ENCODE measurements at places on chromosomes 1 and 21. TPM values are rescaled to one million over a fixed set of nuclear protein-coding genes. Genes with fewer than 3 reads are reported as not detected.

GRCh38 chr1:232571523-232571922, 58.4 kb downstream of the SIPA1L2 start:
- DNase-seq = no peak

- no peak for DNase-seq
Measured at GRCh38 chr21:16309250-16309971, 579.6 kb downstream of the USP25 start.

GRCh38 chr1:172513479-172513878, 19.5 kb upstream of the SUCO start:
- DNase-seq = no peak

DNA sequence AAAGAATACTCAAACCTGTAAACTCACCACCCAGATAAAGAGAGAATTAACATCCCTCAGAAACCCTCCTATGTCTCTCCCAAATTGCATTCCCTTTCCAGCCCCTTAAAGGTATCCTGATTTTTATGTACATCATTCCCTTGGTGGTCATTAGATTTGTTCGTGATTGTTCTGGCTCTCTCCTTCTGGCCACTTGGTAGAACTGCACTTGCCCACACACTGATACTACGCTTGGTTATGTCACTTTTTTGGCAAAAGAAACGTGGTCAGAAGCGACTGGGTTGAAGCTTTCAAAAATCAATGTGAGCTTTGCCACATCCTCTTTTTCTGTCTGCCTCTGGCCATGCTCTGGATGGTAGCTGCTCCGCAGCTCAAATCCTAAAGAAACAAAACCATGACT, 76.3 kb downstream of the KRTAP19-8 start:
- no peak for DNase-seq

GRCh38 chr1:182794676-182795201, 5.2 kb downstream of the NPL start:
- no peak for DNase-seq

- peak; percentile 4 for DNase-seq
Measured at GRCh38 chr1:11273595-11274234, 717 bp downstream of the UBIAD1 start.

DNA sequence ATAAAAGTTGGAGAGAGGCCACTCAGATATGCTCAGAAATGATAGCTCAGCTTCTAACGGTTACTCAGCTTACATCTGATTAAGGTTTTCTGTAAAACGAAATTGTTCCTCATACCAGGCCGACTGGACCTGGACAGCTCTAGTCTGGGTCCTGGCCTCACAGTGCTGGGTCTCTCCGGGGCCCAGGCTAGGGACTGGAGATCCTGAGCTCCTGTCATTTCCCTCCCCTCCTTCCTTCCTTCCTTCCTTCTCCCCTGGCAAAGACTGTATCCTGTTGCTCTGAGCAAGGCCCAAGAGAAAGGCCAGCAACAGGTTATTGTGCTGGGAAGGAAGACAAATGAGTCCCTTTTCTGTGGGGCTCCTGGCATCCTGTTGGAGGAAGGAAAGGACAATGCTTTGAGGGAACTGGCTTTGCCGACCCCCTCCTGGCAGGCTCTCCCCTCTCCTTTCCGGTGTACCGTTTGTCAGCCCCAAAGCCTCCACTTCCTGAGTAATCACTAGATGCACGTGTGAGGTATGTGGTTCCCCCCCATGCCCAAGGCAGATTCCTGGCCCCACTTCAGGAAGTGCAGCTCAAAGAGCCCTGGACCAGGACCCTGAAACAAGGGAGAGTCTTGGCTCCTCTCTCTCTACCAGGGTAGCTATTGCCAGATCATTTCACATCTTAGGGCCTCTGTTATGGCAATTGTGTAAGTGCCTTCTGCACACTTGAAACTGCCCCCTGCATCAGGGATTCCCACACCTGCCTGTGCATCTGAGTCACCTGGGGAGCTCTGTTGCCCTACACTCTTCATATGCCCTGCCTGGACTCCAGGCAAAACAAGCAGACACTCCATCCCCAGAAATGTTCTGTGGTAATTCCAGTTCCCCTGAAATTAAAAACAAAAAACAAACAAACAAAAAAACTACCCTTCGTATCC, 212.7 kb upstream of the FGGY start:
- DNase-seq = no peak

DNA sequence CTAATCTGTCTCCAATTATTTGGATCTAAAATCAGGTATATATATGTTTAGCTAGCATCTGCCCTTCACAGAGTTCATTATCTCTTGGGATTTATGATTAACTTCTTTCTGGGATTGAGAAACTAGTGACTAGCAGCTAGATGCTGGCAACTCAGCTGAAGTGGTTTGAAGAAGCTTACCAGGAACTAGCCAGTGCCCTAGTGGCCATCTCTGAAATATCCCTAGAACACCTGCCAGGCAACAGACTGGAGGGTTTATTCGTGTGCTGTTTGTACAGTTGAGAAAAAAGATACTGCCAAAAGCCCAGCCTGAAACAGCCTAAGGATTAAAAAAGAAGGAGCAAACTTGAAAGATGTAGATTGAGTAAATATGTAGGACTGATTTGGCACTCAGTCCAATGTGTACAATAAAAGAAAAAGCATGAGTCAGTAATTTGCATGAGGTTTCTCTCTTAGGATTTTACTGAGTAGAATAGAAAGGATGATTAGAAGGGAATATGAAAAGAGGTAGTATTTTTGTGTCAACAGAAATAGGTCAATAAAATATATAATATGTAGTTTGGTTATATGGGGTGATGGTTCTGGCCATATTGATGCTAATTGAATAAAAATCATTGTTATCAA, 1144.6 kb upstream of the ADGRL2 start:
- peak; percentile 56 for DNase-seq

DNA sequence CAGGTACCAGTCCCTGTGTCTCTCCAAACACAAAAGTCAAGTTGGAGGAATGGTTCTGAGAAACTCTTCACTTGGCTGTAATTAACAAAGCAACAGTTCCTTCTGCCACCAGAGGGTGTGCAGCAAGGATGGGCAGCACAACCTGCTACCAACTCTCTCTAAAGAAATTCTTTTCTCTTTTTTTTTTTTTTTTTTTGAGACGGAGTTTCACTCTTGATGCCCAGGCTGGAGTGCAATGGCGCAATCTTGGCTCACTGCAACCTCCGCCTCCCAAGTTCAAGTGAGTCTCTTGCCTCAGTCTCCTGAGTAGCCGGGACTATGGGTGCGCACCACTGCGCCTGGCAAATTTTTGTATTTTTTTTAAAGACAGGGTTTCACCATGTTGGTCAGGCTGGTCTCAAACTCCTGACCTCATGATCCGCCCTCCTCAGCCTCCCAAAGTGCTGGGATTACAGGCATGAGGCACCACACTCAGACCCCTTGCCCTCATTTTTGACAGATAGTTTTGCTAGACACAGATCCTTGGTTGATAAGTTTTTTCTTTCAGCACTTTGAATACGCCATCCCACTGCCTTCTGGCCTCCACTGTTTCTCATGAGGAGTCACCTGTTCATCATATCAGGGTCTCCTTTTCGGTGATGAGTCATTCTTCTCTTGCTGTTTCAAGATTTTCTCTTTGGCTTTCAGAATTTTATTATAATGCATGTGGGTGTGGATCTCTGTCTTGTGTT, 12.1 kb upstream of the DEGS1 start:
- no peak for DNase-seq

GRCh38 chr1:169484683-169485430, 887 bp downstream of the SLC19A2 start:
- no peak for DNase-seq

- no peak for DNase-seq
Measured at GRCh38 chr1:163162381-163162914, 40.3 kb downstream of the RGS5 start.

DNA sequence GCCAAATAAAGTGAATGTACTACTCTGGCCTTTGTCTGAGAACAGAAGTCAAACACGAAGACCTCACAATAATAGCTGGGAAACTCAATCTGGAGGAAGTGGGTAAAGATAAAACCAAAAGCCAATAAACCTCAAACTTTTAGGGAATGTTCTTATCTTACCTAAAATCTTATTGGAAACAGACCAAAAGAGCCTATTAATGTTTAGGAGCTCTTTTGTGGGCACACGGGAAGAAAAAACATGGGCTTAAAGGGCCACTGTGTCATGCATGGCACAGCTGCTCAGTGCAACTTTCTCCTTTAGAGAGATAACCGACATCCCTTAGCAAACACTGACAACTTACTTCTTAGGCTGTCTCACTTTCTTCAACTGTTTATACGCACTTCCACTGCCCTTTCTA, 16.1 kb downstream of the EIF2B3 start:
- no peak for DNase-seq

DNA sequence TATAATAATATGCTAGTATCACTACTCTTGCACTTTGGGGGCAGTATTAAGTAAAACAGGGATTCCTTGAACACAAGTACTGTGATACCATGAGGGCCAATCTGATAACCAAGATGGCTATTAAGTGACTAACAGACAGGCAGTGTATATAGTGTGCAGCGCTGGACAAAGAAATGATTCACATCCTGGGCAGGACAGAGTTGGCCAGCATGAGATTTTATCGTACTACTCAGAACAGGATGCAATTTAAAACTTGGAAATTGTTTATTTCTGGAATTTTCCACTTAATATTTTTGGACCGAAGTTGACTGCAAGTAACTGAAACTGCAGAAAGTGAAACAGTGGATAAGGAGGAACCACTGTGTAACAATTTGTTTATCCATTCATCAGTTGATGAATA, 74.6 kb downstream of the DNTTIP2 start:
- no peak for DNase-seq

GRCh38 chr1:211928290-211928801, 97.8 kb upstream of the LPGAT1 start:
- DNase-seq = no peak

DNA sequence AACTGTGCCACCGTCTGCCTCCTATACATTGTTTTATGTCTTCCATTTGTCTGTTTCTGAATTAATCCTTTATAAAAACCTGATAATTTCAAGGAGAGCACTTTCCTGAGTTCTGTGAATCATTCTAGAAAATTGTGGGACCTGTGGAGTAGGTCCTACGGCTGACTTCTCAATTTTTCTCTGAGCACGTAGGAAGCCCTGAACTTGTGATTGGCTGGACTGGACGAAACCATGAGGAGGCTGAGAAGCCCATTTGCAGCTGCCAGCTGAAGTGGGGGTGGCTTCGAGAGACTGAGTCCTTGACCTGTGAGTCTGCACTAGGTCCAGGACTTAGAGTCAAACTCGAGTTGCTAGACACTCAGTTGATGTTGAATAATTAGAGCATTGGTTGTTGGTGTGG, 277.1 kb upstream of the NCAM2 start:
- no peak for DNase-seq

DNA sequence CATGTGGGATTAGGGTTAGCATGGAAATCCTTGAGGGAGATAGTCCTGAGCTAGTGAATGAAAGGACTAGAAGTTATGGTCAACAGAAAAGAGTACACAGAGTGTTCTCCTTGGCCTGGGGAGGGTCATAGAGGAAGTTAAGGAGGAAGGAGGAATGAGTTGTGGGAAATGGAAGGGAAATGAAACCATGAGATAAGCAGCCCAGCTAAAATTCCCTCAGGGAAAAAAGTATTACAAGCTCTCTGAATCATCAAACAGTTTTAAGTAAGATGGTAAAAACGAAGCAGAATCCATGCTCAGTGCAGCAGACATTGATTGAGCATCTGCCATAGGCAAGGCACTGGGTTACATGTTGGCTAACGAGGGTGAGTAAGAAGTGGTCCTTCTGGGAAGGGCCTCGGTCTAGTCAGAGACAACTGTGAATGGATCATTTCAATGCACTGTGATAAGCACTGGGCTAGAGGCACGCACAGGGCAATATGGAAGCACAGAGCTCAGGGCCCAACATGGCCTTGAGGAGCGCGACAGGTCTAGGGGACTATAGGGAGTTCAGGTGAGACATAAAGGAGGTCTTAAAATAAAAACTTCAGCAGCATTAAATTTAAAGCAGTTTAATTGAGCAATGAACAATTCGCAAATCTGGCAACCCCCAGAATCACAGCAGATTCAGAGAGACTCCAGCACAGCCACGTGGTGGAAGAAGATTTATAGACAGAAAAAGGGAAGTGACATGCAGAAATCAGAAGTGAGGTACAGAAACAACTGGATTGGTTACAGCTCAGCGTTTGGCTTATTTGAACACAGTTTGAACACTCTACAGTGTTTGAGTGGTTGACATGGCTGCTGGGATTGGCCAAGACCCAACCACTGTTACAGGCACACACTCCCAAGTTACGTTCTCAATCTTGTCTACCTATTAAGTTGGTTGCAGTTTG, 219.5 kb downstream of the HLX start:
- no peak for DNase-seq

DNA sequence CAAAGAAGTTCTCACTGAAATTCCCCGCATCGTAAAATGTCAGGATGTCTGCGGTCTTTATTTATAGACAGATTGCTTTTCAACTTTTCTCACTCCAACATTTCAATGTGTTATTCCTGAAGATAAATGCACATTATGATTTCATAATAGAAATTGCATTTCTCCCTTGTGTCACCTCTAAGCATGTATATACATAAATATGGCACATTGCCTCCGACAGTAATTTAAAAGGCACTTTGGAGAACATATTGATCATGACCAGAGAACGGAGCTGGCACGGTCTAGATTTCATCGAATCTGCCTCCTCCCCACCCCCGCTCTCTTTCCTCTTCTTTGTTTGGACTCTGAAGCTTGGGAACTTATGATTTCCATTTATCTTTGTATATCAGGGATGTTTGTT, 54.9 kb upstream of the IGSF21 start:
- DNase-seq = no peak

DNA sequence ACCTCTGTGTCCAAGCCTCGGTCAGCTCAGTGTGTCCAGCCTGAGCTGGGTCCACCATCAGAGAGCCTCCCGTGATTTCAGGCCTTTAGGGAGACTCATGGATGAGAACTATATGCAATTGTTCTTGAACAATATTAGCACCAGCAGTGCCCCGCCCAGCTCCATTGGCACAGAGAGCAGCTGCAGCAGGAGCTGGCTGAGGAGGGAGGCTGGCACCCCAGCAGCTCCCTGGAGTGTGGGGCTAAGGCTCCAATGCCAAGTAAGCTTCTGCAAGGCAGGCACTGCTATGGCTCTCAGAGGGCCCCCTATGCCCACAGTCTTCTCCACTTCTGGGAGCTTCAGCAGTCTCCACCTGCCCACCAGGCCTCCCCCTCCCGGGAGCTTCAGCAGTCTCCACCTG, 593.3 kb downstream of the MATN1 start:
- no peak for DNase-seq

GRCh38 chr1:192436441-192437078, 119.8 kb downstream of the RGS21 start:
- DNase-seq = no peak

- DNase-seq = no peak
Measured at GRCh38 chr1:183472488-183473216, at the start of gene SMG7. TSS of gene SMG7 (plus strand) at chr1:183472499. CDS start at chr1:183472621, 122 bp downstream.

DNA sequence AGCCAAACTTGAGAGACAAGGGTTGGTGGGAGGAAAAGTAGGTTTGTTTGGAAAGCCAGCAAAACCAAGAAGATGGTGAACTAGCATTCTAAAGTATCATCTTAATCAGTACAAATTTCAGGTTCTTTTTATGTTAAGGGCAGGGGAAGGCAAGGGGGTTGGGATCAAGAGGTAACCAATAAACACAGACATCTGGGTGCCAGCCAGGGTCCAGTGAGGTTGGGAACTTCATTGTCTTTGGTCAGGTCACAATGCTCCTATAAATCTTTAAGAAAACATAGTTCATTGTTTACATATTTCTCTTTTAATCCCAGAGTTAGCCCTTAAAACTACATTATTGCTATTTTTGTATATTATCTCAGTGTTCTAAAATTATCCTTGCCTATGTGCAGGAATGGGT, 126.2 kb upstream of the NR5A2 start:
- no peak for DNase-seq

UBXN10 gene
- 0.14 TPM for total RNA-seq

PRSS38 gene
- not detected for total RNA-seq

OR2L5 gene
- total RNA-seq = not detected

CCDC27 gene
- not detected for total RNA-seq

FMO2 gene
- not detected for total RNA-seq

GON4L gene
- total RNA-seq = 13.9 TPM

MYOM3 gene
- 1.7 TPM for total RNA-seq

All from epithelial cell of proximal tubule (primary cell).